ENCODE measurements at places on chromosomes 7 and 10.

DNA sequence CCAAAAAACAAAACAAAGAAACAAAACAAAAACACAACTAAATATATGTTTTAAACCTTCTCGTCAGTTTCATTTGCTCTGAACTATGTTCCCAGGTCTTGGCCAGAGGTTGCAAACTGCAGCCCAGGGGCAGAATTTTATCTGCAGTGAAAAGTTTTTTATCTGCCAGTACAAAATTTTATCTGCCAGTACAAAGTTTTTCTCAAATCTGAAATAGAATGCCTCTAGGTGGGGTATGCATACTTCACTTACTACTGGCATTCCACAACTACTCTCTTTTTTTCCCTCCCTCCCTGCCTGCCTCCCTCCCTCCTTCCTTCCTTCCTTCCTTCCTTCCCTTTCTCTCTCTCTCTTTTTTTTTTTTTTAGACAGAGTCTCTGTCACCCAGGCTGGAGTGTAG, 9.4 kb upstream of the CLDN3 start:
- no peak for DNase-seq

GRCh38 chr10:83995738-83996331, 143.5 kb upstream of the GHITM start:
- no peak for DNase-seq

DNA sequence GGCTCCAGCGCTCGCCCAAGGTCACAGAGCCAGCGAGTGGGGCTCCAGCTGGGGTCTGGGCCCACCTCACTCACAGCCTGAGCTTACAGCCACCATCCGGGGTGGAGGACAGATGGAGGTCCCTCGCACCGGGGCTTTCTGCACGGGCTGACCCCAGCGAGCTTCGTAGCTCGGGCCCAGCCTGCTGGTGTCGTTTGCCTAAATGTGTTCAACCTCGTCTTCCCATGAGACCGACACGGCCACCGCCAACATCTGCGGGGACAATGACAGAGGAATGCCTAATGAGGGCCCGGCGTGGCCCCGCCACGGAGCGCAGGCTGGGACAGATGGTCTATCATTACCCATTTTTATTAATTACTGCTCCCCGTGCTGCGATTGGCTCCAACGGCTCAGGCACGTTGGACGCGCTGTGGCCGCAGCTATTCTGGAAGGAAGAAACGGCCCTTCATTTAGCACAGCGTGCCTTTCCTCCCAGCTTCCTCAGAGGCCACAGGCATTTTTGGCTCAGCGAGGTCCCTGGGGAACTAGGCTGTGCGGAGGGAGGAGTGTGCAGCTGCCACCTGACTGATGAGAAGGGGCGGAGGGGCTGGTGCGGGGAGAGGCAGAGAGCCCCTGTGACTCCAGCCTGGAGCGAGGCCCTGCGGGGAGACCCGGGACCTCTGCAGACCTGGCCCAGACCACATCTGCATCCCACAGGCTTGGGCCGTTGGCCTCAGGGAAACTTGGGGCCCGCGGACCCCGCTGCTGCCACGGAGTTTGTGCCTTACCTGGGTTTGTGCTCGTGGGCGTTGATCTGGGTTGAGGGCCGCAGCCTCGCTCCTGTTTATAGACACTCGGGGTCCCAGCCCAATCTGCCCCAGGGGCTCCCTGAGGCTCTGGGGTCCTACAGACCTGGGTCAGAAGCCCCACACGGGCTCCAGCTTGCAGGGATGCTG, 22.9 kb upstream of the ELFN1 start:
- DNase-seq: no peak

GRCh38 chr7:141558544-141559183, 7.5 kb downstream of the AGK start:
- DNase-seq: no peak

DNA sequence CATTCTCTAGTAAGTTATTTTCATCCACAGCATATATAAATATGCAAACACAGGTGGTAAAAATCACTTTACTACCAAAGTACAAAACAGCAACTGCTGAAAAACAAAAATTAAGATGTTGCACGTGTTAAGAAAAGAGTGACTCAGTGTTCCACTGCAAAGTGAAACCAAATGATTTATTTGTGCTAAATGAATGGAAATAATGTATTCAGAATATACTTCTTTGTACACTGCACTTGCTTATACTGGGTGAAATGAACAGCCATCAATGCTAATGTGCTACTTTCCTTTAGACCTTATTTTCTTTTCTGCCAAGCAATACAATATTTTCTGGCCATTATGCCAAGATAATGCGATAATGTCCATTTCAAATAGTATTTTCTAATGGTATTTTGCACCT, 38.3 kb upstream of the MRLN start:
- no peak for DNase-seq

- no peak for DNase-seq
Observed at GRCh38 chr7:132419542-132419941, 156.7 kb downstream of the PLXNA4 start.

DNA sequence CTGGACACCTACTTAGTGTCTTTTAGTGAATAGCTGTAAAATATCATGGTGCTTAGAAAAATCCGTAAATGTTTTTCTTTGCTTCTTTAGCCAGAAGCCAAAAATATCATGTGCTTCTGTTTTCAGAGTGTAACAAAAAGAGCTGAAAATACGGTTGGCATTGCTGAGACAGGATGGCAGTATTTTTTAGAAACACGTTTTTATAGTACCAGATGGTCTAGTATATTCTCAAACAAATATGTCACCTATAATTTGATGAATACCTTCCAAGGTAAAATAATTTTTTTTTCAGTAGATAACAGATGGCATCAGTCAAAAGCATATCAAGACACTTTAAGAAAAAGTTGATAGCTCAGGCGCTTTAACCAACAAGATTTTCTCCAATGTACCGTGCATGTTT, 326.6 kb downstream of the PHF14 start:
- DNase-seq: no peak

DNA sequence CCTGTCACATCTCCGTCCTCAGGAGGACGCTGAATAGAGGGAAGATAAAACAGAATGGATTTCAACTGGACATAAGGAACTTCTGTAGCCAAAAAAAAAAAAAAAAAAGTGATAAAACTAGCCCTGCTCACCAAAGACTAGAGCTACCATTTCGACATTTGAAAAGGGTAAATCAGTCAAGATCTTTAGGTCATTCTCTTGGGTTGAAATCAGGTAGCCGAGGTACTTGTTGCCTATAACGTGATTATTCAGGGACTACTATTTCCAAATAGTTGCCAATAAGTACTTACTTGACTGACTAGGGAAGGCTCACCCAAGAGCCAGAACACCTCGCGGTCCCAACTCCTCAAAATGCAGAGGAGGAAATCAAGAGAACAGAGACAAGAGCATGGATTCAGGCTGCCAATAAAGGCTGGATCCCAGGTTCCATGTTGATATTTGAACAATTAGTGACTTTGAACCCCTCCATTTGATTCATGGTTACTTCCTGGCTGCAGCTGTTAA, 2.0 kb downstream of the RHEB start:
- DNase-seq: no peak

Data from GOT3 (cell line).